ENCODE measurements at places on chromosomes 2 and 18. TPM values are rescaled to one million over a fixed set of nuclear protein-coding genes. Genes with fewer than 3 reads are reported as not detected.

DNA sequence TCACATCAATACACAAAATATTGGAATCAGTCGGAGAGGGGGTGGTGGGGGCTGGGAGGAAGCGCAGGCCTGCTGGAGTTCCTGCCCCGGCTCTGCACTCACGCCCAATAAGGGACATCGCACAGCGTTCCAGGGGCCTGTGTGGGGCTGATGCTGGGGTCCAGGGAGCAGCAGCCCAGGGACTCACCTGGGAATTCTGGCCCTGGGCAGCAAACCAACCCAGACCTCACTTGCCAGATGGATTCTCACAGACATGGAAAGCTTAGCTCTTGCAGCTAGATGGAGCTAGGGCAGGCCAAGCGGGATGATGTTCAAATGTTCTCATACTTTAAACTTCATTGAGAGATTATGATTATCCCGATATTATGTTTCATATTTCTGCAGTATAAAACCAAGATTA lies 266.6 kb upstream of the TANK start:
- H3K4me3 ChIP-seq: no peak overlapping the region
- no peaks in the 10 kb centered on the region for H3K4me1 ChIP-seq
- no peaks in the 10 kb centered on the region for H3K36me3 ChIP-seq
- no peaks in the 10 kb centered on the region for H3K27me3 ChIP-seq
- no peak for DNase-seq

GRCh38 chr2:105674859-105675541 lies 69.7 kb upstream of the NCK2 start:
- peaks cover 18% of the 10 kb centered on the region for H3K27me3 ChIP-seq
- H3K27ac ChIP-seq: no peak overlapping the region
- DNase-seq: no peak
- no peaks in the 10 kb centered on the region for H3K4me1 ChIP-seq
- no peak overlapping the region for H3K4me3 ChIP-seq

Gene XIRP2
- 0.12 TPM for total RNA-seq

GRCh38 chr18:73980289-73980979 lies 167.2 kb downstream of the FBXO15 start:
- H3K4me3 ChIP-seq: no peak overlapping the region
- peaks cover 7% of the 10 kb centered on the region for H3K4me1 ChIP-seq
- no peaks in the 10 kb centered on the region for H3K27me3 ChIP-seq
- H3K36me3 ChIP-seq: no peaks in the 10 kb centered on the region
- no peak overlapping the region for H3K27ac ChIP-seq
- DNase-seq: no peak

- H3K4me1 ChIP-seq: no peaks in the 10 kb centered on the region
- H3K27ac ChIP-seq: no peak overlapping the region
- no peak overlapping the region for H3K4me3 ChIP-seq
- DNase-seq: no peak
- H3K27me3 ChIP-seq: no peaks in the 10 kb centered on the region
These were observed 216.1 kb upstream of the FSIP2 start for GRCh38 chr2:185522472-185522871.

DNA sequence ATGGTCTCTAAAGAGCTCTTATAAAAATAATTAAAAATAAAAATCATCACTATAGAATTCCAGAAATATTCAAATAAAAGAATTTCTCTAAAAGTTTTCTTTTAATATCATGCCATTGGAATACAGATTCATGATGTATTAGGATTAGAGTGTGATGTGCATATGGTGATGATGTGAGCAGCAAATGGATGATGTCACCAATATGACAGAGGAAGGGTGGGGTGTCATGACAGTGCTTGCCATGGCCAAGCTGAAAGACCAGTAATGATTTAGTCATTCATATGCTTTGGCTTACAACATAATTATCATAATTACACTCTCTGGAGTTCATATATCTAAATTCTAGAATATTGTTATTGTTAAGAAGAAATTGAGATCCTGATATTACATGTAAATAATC lies 27.4 kb upstream of the TTC32 start:
- DNase-seq: no peak
- peaks cover 57% of the 10 kb centered on the region for H3K36me3 ChIP-seq
- H3K27ac ChIP-seq: no peak overlapping the region
- no peaks in the 10 kb centered on the region for H3K27me3 ChIP-seq
- peaks cover 8% of the 10 kb centered on the region for H3K4me1 ChIP-seq
- H3K4me3 ChIP-seq: no peak overlapping the region

GRCh38 chr2:86831537-86831936 lies 30.1 kb downstream of the CD8B start:
- no peaks in the 10 kb centered on the region for H3K36me3 ChIP-seq
- no peaks in the 10 kb centered on the region for H3K4me1 ChIP-seq
- no peak overlapping the region for H3K4me3 ChIP-seq
- peaks cover 30% of the 10 kb centered on the region for H3K27me3 ChIP-seq

All from progenitor cell of endocrine pancreas (in vitro differentiated cells).